ENCODE measurements at places on chromosomes 12 and 14.
A peak's percentile ranks its signal among the peaks of the same experiment; 100 is the strongest.

- DNase-seq, result no peak
Measured at GRCh38 chr12:47099610-47100009, 19.9 kb upstream of the AMIGO2 start.

DNA sequence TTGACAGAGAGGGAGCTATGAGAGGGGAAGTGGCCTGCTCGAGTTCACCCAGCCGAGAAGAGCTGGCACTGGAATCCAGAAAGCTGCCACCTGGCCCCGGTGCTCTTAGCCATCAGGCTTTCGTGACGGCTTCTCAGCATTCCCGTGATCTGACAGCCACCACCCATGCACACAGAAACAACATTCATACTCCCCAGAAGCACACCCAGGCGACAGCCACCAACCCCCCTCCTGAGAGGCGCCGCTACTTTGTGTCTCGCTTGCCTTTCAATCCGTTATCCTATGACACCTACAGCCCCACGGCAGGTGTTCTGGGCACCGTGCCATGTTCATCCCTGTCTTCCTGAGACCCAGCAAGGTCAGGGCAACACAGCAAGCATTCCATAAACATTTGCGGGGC, 31.4 kb downstream of the PSMC1 start:
- DNase-seq, result no peak

GRCh38 chr12:19652386-19652785, 213.1 kb downstream of the AEBP2 start:
- no peak for DNase-seq

GRCh38 chr12:72323881-72324280, 51.7 kb downstream of the TRHDE start:
- no peak for DNase-seq

GRCh38 chr14:24071836-24072430, 571 bp downstream of the CPNE6 start:
- no peak for DNase-seq

DNA sequence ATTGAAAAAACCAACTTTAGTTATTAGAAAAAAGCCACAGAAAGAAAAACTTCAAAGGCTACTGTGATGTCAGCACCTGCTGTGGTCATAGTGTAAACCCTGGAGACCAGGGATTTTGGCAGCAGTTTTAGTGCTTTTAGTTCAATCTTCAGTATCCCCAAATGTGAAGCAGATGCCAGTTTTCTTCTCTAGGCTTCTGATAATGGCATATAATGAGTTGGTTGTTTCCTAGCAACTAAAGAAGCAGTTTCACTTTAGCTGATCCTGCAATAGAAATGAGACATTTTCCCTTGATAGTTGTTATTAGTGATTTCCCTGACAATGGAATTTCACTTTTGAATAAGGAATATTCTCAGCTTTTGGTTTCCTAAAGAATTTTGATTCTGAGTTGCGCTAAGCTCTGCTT, 131.2 kb downstream of the NUBPL start:
- DNase-seq, result no peak

DNA sequence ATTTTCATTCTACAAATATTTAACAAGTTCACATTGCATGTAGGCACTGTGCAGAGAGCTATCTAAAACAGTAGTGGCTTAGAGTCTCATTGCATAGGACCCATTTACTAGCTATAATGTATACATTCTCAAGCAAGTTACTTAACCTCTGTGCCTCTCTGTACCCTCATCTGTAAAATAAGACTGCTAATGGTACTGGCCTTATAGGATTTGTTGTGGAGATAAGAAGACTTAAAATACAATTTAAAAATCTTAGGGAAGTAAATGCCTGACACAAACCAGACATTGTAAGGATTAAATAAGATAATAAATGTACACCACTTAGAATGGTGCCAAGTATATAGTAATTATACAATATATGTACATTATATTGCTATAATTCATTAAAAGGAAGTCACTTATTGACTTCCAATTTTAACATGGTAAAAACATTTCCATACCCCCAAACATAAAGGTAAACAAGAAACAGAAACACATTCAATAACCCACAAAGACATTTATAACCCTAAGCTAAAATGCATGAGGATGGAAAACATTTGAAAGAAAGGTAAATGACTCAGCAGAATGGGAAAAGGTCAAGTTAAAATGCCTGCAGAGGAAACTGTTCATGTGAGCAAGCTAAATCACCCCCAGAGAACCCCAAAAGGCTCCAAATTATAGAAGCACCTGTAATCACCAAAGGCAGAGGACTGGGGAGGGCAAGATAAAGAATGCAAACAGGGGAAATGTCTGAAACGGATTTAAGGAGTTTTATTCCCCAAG, 30.8 kb downstream of the RPS6KA5 start:
- DNase-seq, result no peak

DNA sequence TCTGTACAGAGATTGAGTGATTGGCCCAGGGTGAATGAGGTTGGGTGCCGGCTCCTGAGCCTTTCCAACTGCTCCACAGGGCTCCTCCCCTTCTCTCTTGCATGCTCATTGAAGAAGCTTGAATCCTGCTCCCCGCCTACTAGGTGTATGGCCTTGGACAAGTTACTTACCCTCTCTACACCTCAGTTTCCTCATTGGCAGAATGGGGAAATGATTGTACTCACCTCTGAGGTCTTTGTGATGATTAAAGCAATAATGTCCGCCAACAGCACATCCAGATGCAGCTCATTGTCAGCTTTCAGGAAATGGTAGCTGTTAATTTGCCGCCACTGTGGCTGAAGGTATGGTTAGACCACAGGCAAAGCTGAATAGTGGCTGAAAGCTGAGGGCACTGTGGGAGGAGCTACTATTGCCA, 174.1 kb downstream of the CRADD start:
- DNase-seq, result no peak

GRCh38 chr12:93777254-93777653, 100.1 kb downstream of the CRADD start:
- no peak for DNase-seq

- DNase-seq, result no peak
Measured at GRCh38 chr14:53183611-53184010, 30.5 kb upstream of the DDHD1 start.

DNA sequence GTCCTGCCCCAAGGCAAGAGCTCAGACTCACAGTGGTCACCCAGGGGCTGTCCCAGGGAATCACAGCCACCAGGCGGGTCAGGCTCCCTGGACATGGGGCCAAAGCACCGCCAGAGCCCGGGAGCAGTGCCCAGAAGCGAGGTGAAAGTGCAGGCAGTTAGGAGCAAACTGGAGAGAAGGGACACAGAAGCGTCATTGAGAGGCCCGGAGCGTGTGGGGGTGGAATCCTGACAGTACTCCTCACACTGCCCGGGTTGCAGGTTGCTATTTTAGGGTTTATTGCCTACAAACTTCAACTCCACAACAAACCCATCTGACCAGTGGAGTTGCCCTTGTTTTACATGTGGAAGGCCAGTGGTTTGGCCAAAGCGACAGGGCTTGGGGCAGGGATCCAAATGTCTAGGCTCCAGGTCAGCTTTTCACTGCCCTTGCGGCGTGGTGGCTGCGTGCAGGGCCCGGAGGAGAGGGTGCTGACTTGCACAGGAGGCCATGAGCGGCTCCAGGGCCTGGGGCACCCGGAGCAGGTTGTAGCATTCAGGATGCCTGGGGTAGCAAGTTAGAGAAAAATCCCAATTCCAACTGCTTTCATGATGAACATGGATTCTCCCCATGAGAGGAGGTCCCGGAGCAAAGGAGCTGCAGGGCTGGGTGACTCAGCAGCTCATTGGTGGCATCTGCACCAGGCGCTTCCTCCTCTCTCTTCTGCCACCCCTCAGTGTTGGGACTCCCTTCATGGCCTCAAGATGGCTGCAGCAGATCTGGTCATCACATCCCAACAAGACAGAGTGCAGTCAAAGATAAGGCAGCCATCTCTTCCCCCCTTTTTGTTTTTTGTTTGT, 112.3 kb upstream of the NCOR2 start:
- DNase-seq, result peak; percentile 81

GRCh38 chr14:80415636-80416035, 204.3 kb upstream of the DIO2 start:
- DNase-seq, result no peak

DNA sequence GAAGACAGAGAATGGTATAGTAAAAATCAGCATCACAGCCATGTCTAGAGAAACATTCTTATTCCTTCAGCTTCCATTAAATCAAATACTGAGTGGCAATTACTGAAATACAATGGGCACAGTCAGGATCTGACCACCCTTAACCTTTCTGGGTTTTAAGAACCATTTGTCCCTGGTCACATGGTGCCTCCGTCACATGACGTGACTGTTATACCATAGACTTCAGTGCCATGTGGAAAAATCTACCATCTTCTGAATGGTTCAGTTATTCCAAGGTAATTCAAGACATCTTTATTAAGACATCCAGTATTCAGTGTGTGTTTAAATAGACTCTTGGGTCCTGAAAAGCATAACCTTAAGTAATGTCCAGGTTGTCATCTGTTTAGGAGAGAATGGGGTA, 553.1 kb upstream of the FLRT2 start:
- no peak for DNase-seq

GRCh38 chr14:70988452-70988851, 81.2 kb downstream of the PCNX1 start:
- no peak for DNase-seq

DNA sequence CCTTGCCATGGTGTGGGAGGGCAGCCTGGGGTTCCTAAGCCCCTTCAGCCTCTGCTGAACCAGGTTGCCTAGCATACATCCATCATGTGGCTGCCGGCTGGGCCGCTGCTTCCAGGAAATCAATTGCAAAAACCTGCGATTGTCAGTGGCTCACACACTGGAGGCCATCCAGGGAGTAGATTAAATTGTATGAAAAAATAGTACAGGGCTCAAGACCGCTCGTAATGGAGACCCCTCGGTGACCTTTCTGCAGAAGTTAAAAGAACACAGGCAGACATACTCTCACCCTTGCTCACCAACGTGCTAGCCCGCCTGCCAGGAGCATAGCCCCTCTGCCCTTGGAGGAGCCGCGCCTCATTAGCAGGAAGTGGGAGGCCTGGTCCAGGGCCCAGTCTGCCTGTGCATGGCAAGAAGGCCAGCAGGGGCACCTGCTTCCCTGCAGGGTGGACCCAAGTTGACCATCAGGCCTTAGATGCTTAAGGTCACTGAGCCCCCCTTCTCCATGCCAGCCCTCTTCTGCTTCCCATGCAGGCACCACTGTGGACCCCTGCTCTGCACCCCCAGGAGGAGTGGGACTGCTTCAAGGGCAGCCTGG, 31.4 kb upstream of the CIPC start:
- no peak for DNase-seq

DNA sequence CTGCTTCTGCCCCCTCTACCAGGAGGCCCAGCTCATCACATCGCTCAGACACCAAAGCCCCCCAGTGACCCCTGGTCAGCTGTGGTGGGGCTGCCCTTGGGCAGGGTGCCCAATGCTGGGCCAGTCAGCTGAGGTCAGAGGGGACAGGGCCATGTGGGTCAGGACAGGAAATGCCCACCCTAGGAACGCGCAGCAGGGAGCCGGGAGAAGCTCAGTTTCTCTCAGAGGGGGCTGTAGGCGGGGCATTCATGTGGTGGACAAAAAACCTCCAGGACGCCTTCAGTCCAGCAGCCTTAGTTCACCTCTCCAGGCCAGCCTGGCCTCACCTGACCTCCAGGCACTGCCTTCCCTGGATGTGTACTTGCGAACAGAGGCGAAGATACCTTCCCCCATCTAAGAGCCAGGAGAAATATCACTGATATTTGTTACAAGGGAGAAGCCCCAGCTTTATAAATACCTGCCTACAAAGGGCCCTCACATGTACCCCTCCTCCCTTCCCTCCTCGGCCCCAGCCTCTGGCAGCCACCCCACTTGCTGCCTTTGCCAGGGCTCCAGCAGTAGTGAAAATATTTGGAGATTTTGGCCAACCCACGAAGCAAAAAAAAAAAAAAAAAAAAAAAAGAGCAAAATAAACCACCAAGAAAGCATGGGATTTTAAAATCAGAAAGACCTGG, 41.9 kb upstream of the PLEKHG6 start:
- no peak for DNase-seq

GRCh38 chr14:92414690-92415445, 91.9 kb downstream of the SLC24A4 start:
- no peak for DNase-seq

DNA sequence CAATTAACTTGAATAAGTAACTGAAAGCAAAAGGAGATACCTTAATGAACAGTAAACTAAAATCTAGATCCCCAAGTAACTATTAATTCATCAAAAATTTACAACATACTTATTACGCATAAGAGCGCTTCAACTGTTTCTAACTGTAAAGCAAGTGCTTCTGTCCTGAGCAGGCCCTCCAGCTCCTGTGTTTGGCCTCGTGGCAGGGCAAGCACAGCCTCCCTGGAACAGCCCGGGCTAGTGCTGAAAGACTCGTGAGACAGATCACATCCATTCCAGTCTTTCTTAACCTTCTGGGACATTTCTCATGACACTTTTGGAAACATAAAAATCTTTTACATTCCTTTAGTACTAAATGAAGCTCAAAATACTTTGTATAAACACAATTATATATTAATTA, 178.8 kb upstream of the ABCD2 start:
- DNase-seq, result no peak

- no peak for DNase-seq
Measured at GRCh38 chr14:65318636-65319506, 93.7 kb upstream of the FUT8 start.

DNA sequence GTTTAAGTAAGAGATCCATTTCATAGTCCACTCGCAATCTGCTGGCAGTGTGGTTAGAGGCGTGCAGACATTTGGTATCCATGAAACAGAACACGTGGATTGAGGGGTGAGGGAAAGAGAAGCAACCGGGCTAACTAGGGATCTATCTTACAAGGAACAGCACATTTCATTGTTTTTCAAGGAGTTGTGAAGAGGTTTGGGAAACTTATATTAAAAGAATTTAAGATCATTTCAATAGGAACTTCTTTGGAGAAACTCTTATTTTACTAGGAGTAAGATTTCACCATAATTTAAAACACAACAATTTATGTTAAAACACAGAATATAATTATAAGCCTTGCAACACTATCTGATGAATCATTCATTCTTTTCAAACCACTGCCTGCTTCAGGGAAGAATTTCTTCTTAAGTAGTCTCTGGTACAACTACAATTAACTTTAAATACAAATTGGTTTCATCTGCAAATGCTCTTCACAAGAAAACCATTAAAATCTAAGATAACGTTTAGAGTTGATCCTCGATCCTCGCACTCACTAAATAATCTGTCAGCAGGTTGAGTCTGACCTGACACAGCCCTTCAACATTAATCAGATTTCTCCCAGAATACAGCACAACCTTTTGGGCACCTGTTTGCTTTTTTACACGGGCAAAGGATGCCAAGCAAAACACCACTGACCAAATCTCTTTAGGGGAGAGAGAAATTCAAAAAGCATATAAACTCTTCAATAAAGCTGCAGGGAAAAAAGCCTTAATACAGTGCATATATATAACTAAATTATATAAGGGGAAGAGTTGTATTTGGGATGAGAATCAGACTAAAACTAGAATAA, 27.3 kb downstream of the PPTC7 start:
- no peak for DNase-seq

DNA sequence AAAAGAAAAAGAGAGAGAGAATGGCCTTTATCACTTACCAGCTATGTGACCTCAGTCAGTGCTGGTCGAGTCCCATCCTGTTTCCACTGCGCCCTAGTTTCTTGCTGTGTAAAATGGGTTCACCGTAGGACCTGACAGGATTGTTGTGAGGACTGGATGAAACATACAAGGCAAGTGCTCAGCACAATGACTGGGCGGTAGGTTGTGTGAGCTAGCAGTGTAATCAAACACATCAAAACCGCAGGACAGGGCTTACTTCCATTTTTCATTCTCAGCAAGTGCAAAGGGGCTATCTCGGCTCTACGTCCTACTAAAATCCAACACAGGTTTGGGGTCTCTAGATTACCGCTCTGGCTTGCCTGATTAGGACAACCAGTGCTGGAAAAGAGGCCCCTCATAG, 36.4 kb upstream of the ATXN2 start:
- DNase-seq, result no peak

GRCh38 chr12:78636231-78636855, 228.2 kb upstream of the SYT1 start:
- DNase-seq, result no peak

Measured in Right ventricle myocardium inferior (tissue), 1 donor.